Mammary epithelial cell (primary cell): ENCODE measurements at places on chromosomes 4 and X.

- no peak for DNase-seq
Measured at GRCh38 chr4:73376976-73377375, 27.1 kb upstream of the ALB start.

GRCh38 chr4:91448668-91449330 lies 855.0 kb upstream of the GRID2 start:
- peak; percentile 78 for DNase-seq

- no peak for DNase-seq
Measured at GRCh38 chr4:5186271-5187064, 135.2 kb downstream of the STK32B start.

GRCh38 chr4:139984471-139984870 lies 169.5 kb downstream of the MAML3 start:
- DNase-seq, result no peak
